ENCODE measurements at places on chromosomes 5 and 9.

GRCh38 chr5:88393042-88393441 is 124.4 kb upstream of the TMEM161B start:
- DNase-seq, result no peak

GRCh38 chr9:14511452-14511851 is 181.8 kb downstream of the ZDHHC21 start:
- no peak for DNase-seq

GRCh38 chr5:62385131-62385530 is 18.6 kb downstream of the DIMT1 start:
- no peak for DNase-seq

- DNase-seq, result peak; percentile 47
Measured at GRCh38 chr5:1174122-1174936, 27.1 kb upstream of the SLC6A19 start.

GRCh38 chr5:158175934-158176481 is 317.1 kb upstream of the CLINT1 start:
- DNase-seq, result no peak

GRCh38 chr5:156825688-156826087 is 24.4 kb upstream of the PPP1R2B start:
- no peak for DNase-seq

DNA sequence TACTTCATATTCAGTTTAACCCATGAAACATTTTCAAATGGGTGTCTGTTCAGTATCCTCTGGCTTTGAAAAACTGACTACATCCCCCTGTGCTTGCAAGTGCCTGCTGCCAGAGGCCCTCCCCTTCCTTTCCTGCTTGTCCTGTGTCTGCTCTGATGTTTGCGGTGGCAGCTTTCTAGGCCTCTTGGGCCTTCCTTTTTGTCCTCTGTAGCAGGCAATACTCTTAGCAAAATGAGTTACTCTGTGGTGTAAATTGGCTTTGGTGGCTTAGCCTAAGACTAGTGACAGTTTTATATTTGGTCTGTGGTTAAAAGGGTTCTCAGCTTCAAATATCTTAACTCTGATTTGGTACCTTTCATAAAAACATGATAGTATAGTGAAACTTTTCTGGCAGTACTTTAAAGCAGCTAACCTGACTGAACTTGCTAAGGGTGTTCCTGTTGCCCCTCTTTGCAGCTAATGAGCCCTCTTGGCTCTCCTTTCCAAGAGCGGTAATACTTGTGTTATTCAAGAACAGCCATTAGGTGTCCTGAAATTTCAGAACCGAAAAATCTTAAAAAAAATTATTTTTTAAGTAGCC is 76.6 kb downstream of the GOLM1 start:
- no peak for DNase-seq

DNA sequence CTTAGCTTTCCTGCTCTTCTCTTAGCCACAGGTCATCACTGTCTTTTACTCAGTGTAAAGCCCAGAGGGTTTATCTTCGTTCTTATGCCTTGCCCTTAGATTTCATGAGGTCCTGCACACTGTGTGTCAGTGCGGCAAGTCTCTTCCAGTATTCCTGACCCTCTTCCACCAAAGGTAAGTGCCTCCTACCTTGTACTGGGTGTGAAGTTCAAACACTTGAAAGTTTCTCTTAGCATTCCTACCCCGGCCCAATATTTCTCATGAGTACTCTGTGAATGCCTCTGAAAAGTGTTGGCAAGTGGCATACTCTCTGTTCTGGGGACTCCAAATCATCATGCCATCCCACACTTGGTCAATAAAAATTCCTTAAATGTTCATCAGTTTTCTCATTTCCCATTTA is 37.4 kb downstream of the FBXO4 start:
- no peak for DNase-seq

- peak; percentile 28 for DNase-seq
Measured at GRCh38 chr9:125747053-125747764, at the start of gene PBX3. TSS of gene PBX3 (plus strand) at chr9:125747373.

DNA sequence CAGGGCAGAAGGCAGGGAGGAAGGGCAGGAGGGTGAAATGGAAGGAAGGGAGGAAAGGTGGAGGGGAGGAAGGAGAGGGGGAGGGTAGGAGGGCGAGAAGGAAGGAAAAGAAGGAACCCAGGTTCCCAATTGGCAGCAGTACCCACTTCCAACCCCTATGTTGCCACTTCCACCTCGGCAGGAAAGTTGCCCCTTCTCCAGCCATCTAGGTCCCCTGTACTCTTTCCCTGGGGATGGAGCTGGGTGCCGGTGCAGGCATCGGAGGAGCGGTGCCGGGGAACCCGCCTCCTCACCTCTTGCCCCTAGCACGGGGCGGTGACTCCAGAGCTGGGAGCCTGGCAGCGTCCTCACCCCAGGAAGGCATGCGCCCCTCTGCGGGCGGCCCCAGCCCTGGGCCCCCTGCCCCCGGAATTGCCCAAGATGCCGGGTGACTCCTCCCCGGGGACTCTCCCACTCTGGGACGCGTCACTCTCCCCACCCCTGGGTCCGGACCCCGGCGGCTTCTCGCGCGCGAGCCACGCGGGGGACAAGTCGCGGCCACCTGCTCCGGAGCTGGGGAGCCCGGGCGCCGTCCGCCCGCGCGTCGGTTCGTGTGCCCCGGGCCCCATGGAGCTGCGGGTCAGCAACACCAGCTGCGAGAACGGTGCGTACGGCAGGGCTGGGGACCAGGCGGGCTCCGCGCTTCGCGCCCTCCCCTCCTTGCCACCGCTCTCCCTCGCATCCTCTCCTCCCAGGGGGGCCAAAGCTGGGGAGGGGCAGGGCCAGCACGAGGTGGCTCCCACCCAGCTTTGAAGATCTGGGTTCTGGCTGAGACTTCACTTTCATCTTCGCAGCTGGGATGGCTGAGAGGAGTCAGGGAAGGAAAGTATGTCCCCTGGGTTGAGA is at the start of gene NIPAL4:
NIPAL4 (plus strand) TSS at position 499 of the 885 bp plus-strand sequence; CDS start at position 607, 108 bp downstream.
- DNase-seq, result no peak

DNA sequence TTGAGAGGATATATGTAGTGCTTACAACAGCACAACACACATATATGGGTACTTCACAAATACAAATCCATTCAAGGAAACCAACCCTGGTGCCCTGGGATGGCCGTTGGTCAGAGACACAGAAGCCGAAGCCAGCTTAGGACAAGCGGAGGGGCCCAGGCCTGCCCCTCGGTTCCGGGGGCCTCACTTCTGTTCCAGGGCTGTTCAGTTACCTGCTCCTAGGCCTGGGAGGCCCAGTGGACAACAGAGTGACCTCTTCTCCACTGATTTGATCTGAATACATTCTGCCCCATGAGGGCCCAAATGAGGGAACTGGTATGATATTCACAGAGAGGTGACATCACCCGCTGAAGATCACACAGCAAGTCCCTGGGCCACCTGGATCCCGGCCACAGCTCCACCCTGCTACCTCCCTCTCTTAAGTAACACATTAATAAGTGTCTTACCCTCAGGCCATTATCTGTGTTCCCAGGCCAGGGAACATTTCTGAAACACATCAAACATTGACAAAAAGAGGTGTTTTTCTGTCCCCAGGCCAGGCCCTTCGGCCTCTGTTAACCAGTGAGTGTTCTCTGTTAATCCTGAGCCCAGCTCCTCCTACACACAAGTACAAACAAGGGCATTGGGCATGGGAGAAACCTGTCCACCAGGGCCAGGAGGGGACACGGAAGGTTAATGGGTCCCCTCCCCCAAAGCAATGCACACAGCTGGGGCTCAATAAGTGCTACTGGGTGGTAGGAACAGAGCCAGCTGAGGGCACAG is 4.5 kb upstream of the GRHPR start:
- DNase-seq, result no peak

GRCh38 chr9:101639311-101639710 is 44.5 kb upstream of the PPP3R2 start:
- DNase-seq, result no peak

DNA sequence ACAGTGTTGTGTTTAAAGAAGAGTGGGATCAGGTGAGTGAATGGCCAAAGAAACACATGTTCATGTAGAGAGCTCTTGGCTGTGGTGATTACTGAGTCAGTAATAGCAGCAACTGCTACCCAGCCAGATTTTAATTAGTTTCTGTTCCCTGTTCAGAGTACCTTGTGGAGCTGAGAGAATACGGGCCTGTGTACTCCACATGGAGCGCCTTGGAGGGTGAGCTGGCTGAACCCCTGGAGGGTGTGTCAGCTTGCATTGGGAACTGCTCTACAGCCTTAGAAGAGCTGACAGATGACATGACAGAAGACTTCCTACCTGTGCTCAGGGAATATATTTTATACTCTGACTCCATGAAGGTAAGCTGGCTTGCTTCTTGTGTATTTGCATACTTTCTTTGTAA is 52.3 kb downstream of the SLC46A2 start:
- DNase-seq, result no peak

DNA sequence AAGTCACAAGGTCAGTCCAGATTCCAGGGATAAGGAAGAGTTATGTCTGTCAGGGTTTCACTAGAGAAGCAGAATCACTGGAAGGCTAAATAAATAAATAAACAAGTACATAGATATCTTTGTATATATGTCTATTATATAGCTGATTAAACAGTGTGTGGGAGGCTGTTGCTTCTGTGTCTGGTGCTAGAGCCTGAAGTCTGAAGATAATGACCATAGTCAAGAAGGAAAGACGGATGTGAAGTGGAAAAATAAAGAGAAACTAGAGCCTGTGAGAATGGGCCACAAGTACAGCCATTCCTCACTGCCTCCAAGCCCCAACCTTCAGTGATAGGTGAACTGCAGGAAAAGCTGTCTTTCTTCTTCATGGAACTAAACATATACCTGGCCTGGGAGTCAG is 4.1 kb upstream of the TMED7 start:
- no peak for DNase-seq

- DNase-seq, result no peak
Measured at GRCh38 chr5:111068213-111068612, 3.3 kb upstream of the TSLP start.

DNA sequence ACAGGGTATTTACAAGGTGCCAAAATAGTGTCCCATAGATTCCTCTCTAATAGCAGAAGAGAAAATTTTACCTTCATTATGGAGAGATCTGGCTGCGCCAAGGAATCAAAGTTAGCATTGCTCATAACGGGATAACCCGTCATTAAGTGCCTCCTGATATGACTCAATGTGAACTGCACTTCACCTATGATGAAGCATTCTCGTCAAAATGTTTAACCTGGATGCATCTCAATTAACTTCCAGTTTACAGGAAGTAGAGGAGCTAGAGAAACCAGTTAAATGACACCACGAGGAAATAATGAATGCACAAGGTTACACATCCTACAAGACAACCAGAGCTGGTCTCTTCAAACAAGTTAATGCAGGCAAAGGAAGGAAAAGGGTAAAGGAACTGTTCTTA is 17.2 kb downstream of the FBXW11 start:
- no peak for DNase-seq

DNA sequence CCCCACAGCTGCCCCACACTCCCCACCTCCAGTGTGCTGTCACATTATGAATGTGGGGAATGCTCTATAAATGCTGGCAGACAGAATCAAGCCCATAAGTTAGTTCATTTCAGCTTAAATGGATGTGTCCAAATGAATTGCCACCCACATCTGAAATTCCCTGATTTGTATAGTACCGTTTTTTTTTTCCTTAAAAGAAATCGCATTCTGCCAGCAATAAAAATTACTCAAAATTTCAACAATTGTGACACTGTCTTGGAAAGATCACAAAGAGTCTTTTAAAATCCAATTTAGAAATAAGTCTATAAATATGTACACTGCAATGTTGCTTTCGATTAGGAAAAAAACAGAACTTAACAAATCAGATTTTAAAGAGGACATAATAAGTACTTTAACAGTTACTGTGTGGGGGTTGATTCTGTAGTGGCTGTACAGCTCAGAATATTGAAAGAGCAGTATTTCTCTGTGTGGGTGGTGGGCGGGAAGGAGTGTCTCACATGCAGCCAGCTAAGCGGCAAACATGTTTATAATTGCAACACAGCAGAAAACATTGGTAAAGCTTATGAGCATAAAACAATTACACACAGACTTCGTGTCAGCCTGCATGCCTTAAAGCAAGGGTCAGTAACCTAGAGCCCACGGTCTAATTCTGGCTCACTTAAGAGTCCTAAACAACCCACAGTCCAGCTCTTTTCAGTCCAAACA is 24.9 kb upstream of the CSNK1G3 start:
- DNase-seq, result no peak

DNA sequence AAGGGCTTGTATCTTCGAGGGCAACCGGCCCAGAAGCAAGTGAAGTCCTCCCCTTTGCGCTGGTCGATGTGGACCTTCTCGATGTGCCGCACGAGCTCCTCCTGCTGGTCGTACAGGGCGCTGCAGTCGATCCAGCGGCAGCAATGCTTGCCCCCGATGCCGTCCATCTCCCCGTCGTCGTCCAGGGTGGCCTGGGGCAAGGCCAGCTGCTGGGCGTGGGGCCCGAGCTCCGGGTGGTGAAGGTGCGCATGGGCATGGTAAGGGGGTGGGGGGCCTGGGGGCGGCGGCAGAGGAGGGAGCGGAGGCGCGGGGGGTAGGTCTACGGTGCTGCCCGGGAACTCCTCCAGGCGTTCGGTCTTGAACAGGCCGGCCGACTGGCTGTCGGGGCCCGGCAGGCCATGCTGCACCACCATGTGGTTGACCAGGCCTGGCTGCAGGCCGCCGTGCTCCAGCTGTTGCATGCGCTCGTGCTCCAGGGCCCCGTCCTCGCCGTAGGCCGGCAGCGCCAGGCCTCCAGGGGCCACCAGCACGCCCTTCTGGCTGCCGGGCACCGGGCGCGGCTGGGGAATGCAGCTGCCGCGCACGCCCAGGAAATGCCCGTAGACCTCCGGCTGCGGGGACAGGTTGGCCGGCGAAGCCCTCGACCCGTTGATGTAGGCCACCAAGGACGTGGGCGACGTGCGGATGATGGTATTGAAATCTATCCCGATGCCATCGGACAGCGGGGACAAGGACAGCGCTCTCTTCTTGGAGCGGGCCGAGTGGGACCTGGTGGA is 181.8 kb downstream of the GLIS3 start:
- no peak for DNase-seq

GRCh38 chr5:171469326-171469725 is 49.9 kb downstream of the FGF18 start:
- no peak for DNase-seq

DNA sequence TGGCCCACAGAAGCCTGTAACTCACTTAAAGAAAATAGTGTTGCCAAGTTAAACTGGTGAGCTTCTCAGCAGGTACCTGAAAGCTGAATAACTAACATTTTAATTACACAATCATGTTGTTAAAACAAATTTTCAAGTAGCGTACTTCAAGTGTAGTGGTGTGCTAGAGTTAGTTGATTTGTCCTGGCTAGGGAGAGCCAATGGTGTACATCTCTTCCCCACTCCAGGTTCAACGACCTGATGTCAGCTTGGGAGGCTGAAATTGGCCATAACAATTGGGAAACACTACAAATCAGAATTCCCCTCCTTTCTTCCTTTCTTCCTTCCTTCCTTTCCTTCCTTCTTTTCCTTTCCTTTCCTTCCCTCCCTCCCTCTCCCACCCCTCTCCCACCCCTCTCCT is 295.3 kb upstream of the SLC24A2 start:
- no peak for DNase-seq

DNA sequence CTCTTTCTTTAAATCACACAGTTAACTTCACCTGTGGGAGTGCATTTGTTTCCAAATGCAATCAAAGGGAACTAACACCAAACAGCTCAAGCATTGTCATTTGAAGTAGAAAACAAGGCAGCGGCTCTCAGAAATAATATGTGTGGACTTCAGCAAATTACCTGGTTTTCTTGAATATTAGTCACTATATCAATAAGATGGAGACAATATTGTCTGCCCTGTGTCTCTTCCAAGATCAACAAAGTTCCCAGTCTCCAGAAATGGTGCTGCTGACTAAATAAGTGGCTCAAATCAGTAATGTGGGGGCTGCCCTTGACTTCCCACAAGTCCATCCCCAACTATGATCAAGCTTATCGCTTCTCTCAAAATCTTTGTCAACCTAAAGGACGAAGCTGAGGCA is 53.1 kb upstream of the CEMIP2 start:
- DNase-seq, result no peak

- DNase-seq, result no peak
Measured at GRCh38 chr5:17022296-17022695, 86.2 kb upstream of the MYO10 start.

GRCh38 chr5:142531977-142532780 is 153.7 kb downstream of the FGF1 start:
- DNase-seq, result no peak
